CD4-positive, alpha-beta memory T cell (primary cell): ENCODE measurements at places on chromosomes 5 and 9. TPM values are rescaled to one million over a fixed set of nuclear protein-coding genes. Genes with fewer than 3 reads are reported as not detected.

- no peak overlapping the region for H3K4me3 ChIP-seq
- no peak overlapping the region for H3K27ac ChIP-seq
- no peaks in the 10 kb centered on the region for H3K27me3 ChIP-seq
- H3K4me1 ChIP-seq = no peaks in the 10 kb centered on the region
- no peaks in the 10 kb centered on the region for H3K36me3 ChIP-seq
Measured at GRCh38 chr9:121537283-121537682, 37.6 kb upstream of the GGTA1 start.

DNA sequence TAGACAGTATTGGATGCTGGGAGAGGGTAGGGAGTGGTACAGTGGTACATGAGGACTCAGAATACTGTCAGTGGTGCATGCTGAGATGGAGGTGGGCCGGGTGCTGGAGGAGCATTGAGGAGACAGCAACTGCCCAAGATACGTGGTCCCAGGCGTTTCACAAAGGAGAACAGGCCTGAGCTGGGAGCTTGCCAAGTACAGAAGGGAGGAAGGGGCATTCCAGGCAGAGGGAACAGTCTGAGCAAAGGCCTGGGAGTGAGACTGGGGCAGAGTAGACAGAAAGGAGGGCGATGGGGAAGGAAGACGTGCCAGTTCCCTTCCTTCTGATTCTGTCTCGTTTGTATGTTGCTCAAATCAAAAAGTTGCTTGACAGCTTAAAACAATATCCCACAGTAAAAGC lies 15.2 kb downstream of the GALNT12 start:
- no peak overlapping the region for H3K27ac ChIP-seq
- H3K36me3 ChIP-seq = peaks cover 5% of the 10 kb centered on the region
- no peak overlapping the region for H3K4me3 ChIP-seq

Gene LIFR
- 0.23 TPM for total RNA-seq

Gene OMD
- total RNA-seq = not detected

Gene PTGDS
- 5.1 TPM for total RNA-seq
